MG63 (cell line): ENCODE measurements at places on chromosomes 11 and 22. TPM values are rescaled to one million over a fixed set of nuclear protein-coding genes. Genes with fewer than 3 reads are reported as not detected.

TMEM191B gene
- not detected in 2 replicates for total RNA-seq

APOA4 gene
- total RNA-seq = not detected in 2 replicates

DEUP1 gene
- total RNA-seq = not detected in 2 replicates

SAA4 gene
- not detected in 2 replicates for total RNA-seq

RBM4B gene
- 15.7 and 26.6 TPM in 2 replicates for total RNA-seq

INPP5J gene
- total RNA-seq = not detected in 2 replicates
